Progenitor cell of endocrine pancreas (in vitro differentiated cells): ENCODE measurements at places on chromosomes 1 and 21. TPM values are rescaled to one million over a fixed set of nuclear protein-coding genes. Genes with fewer than 3 reads are reported as not detected.

The DEPDC1 gene
- 10.3 and 12.4 TPM in 2 replicates for total RNA-seq

The RAVER2 gene
- 32.0 and 33.8 TPM in 2 replicates for total RNA-seq

The FAM151A gene
- 0.33 TPM in 1 of 2 replicates, not detected in the other for total RNA-seq

DNA sequence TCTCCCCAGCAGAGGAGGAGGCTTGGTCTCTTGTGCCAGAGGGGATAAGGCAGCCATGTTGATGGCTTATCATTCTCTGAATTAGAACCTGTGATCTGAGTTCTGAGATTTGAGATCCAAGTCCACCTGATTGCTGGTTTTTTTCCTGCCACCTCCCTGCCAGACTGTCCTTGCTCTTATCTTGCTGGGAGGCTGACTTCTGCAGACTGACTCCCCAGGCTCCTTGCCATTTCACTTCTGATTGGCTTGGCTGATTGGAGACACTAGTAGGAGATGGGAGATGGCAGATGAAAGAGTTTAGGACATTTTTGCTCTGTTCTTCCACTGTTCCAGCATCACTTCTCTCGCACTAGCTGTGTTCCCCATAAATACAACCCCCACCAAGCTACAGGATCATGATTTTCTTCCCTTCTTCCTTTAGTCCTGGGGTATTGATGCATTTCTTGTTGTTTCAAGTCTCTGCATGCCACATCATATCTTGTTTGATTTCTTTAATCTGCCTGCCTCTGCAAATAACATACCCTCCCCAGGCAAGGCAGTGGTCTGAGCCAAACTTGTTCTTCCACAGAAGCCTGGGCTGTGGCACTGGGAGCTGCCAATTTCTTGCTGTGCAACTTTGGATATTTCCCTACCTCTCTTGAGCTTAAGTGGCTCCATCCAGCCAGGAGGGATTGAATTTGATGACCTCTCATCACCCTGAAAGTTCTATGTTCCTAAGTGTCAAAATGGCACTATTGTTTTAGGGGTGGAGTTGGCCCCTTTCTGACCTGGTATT, 963 bp upstream of the CYP4B1 start:
- DNase-seq, result no peak

GRCh38 chr1:244783138-244783537, 52.3 kb upstream of the COX20 start:
- DNase-seq, result no peak

- DNase-seq, result peak; percentile 20
Observed at GRCh38 chr1:230977761-230978490, 735 bp downstream of the TTC13 start.

DNA sequence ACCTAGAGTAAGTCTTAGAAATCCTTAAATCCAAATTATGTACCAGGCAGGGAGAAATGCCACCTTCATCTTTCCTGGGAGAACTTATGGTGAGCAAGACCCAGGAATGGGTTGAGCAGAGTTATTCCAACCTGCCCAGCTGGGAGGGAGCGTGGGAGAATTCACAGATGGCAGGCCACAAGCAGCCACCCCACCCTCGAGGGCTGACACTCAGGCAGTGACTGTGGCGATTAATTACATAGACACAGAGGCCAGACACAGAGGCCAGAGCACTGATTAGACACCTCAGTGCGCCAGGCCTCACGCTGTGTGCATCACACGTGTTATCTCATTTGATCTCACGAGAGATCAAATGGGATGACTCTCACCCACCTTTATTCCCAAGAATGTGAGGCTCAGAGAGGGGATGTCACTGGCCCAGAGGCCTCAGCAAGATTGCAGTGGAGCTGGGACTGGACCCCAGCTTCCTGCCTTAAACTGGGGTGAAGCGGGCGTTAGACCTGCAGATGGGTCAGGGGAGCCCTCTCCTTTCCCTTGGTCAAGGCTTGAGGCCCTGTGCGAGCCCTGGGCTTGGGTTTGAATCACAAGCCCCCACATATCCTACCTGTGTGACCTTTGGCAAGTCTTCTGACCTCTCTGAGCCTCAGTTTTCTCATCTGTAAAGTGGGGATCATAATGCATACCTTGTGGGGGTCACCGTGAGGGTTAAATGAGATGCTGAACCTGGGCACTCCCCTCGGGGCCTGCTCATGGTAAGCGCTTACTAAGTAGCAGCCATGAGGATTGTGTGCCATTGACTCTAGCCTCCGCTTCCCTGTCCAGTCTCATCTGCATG, 28.8 kb upstream of the PADI4 start:
- DNase-seq, result no peak

- no peak for DNase-seq
Observed at GRCh38 chr21:42637267-42638041, 16.0 kb upstream of the PDE9A start.

- DNase-seq, result peak; percentile 90
Observed at GRCh38 chr1:43285269-43285990, at the start of gene C1orf210. C1orf210 (minus strand) TSS chr1:43285581; CDS start chr1:43283270, 2,311 bp downstream.

DNA sequence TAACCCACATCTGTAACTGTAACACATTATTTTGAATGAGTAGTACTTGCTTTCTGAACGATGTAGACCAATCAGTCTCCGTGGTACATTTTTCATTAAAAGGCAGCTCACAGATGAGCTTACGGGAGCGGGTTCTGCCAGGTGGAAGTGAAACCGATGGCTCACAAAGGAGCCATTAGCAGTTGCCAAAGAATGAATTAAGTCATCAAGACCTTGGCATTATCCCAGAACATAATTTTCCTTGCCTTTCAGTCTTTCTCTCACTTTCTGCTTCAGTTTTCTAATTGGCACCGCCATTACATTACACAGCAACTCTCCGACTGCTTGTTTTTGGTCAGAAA, 33.5 kb upstream of the UTS2 start:
- no peak for DNase-seq

- no peak for DNase-seq
Observed at GRCh38 chr1:181356505-181357340, 126.6 kb upstream of the CACNA1E start.

- DNase-seq, result no peak
Observed at GRCh38 chr1:163604896-163605295, 283.1 kb downstream of the NUF2 start.

DNA sequence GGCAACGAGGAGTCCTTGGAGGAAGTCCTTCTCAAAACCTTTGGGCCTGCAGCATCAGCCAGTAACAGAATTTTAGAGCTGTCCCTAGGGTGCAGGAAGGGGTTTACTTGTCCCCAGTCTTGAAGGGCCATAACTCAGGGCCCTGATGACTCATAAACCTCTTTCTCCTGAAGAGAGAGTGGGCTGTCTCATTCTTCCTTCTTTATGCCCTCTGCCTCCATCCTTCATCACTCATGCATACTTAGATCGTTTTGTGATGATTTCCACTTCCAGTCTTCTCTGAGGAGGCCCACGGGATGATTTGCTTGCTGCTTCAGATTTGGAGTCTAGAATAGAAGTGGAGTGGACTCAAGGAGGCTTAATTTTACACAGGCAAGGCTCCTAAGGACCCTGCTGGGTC, 60.2 kb downstream of the NDUFS5 start:
- DNase-seq, result no peak
